ENCODE measurements at places on chromosomes 11 and 22.

- no peak for DNase-seq
These were observed 15.3 kb downstream of the IL10RA start for GRCh38 chr11:118001494-118001971.

DNA sequence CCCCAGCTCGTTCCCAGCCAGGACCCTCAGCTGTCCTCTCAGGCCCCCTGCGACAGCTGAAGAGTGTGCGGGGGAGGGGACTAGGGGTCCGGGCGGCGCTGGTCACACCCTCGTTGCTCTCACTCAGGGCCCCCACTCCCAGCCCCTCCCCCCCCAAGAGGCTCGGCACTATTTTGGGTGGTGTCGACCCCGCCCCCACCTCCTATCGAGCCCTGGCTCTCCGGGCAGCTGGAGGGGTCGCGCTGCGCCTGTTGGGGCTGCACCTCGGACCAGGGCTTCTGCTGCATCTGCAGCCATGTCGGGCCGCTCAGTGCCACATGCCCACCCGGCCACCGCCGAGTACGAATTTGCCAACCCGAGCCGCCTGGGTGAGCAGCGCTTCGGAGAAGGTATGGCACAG is at the start of gene HSPB2:
Gene HSPB2 (plus strand): TSS at position 200 of the 400 bp plus-strand sequence. CDS start 96 bp downstream, at position 296.
- no peak for DNase-seq

DNA sequence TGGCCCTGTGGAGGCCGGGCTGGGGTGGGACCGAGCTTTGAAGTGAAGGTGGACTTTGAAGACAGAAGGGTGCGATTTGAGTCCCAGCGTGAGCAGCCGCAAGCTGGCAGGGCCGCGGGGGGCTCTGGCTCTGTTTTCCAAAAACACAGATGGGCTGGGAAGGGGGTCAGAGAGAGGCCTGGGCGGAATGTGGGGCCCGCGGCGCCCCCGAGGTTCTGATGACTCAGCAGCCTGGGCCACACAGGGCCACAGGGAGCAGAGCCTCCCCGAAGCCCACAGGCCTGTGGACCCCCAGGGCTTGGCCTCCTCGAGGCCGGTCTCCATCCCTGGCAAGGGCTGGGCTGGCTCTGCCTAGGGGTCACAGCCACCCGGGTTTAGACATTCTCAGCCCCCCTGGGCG is 6.1 kb downstream of the INS start:
- no peak for DNase-seq

DNA sequence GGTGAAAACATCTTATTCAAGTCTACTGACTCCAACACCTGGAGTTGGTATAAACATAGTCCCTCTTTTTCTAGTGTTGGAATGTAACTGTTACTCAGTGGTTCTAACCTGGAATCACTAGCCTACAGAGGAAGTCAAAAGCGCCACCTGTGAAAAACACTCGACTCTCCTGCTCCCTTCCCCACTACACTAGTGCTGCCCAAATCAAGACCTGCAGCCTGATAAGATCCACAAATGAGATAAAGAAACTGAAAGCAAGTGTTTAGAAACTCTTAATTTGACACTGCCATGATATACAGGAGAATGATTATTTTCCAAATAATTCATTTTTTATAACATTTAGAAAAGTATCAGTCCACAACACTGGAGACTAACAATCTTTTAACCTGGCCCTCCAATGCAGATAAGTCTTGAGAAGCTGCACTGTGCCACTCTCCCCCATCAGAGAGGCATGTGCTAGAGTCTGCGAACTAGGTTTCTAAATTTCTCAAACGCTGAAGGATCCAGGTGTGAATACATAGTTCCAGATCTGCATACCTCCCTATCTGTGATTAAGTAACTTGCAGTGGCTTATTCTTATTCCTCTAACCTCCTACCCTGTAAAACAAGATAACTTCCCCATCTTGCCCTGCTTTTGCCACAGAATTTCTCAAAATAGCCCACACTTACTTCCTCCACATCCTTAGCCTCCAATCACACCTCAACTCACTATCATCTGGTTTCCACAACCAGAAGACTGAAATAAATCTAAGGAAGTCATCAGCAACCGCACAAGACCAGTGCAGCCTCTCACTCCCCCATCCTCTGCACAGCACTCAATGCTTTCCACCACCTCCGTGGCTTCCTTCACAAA is 88.1 kb downstream of the RRAS2 start:
- no peak for DNase-seq

DNA sequence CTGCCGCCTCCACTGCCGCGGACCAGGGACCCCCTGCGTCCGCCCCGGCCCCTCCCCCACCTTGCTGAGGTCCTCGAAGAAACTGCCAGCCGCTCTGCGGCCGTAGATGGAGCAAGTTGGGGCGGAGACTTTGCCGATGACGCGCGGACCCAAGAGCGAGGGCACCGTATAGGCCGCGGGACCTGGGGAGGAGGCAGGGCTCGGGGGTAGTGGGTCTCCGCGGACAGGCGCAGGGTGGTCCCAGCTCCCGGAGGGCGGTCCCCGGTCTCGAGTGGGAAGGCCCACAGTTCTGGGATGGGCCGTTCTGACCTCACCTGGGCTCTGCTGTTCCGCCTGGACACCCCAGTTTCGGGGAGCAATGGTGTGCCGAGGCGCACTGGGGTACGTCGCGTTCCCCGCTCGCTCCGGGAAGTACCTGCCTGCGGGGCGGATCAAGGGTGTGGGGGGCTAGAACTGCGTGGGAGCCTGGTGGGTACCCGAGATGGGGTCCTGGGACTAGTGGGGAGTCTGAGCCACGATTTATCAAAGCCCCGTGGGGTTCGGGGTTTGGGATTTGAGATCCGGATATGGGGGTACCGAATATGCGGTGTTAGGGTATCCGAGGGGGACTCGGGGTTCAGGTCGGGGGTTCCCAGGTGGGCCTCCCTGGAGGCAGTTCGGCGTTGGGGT is 1.2 kb upstream of the TYMP start:
- no peak for DNase-seq

DNA sequence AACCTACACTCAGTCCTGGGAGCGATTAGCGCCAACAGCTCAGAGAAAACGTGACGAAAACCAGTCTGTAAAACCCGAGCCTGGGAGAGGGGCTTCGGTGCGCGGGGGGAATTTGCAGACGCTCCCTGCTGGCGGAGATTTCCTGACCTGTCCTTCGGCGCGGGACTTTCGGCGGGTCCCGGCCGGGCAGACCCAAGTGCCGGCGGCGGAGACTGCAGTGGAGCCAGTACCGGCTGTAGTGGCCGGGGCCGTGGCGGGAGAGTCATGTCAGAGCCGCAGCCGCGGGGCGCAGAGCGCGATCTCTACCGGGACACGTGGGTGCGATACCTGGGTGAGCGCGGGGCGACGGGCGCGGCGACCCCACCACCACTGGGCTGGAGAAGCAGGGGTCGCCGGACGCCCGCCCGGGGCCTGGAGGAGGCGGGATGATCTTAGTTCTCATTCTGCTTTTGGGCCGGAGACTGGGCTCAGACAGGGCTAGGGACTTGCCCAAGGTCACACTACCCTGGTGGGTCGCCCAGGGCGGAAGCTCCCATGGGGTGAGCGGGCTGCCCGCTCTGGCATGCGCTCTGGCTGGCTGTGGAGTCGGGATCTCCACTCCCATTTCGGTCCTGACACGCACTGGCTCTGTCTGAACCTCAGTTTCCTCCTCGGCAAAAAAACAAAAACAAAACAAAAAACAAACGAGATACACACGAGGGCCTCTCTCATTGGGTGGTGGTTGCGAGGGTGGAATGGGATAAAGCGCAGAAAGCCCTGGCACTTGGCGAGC is at the start of gene MTFP1:
Gene MTFP1 (plus strand): TSS at position 153 of the 772 bp plus-strand sequence. CDS start 112 bp downstream, at position 265.
- peak; percentile 60 for DNase-seq

GRCh38 chr11:2440646-2441045 is 3.7 kb downstream of the TRPM5 start:
- no peak for DNase-seq

DNA sequence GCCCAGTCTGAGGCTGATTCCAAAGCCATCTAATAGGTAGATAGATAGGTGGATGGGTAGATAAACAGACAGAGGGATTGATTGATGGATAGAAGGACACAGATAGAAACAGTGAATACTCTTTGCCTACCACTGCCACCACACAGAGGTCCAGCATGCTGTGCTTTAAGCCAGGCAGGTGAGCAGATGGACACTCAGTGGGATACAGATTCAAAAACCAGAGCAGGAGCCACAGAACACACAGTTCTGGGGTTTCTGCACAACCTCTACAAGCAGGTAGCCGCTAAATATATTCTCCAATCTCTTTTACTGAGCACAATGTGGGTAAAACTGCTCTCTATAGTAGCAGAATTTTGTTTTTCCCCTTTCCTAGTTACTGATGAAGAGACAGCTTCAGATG is 20.5 kb upstream of the JHY start:
- DNase-seq = no peak

DNA sequence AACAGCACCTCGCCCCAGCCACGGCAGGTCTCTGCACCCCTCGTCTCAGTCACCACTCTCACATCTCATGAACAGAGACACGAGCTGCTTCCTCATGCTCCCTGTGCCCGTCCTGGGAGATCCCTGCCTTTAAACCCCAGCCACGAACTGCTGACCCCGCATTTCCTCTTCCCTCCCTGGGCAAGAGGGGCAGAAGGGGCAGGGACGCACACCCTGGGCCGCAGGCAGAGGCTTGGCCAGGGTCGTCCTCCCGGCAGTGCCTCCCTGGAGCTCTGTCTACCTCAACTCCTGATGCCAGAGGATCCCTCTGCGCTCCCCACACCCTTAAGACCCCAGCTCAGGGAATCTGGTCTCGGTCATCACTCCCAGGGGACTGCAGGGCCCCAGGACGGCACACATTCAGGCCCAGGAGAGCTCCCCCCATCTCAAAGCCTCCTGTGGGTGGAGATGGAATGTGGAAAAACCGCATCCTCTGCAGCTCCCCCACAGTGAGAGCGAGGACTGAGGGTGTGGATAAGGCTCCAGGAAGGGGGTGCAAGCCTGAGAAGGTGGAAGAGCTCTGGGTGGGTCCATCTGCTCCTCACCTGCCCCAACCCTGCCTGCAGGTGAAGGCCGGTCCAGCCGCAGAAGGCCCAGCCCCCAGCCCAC is 1.2 kb downstream of the BID start:
- peak; percentile 34 for DNase-seq

DNA sequence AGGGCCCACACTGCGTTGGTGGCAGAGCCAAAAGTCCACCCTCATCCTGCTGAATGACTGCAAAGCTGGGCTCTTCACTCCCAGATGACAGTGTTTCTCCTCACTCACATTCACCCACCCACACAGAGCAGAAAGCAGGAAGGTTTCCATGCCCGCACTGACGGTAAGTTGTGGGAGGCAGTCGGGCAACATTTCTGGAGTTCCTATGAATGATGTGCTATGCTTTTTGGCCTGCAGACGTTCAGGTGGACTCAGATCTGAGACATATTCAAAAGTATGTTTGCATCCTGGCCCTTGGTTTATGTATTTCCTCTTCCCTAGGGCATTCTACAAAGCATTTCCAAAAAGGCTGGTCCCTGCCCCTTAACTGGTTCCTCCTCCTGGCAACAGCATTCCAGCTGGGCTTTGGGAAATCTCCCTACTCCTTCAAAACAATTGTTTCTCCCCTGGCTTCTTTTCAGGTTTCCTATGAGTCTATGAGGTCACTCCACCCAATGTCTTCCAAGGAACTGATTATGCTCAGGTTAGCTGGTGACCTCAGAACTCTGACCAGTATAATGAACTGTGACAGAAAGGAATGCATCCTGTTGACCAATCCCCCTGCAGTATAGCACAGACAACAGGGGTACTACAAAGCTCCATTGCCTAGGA is 36.4 kb downstream of the PACSIN2 start:
- DNase-seq = peak; percentile 37

DNA sequence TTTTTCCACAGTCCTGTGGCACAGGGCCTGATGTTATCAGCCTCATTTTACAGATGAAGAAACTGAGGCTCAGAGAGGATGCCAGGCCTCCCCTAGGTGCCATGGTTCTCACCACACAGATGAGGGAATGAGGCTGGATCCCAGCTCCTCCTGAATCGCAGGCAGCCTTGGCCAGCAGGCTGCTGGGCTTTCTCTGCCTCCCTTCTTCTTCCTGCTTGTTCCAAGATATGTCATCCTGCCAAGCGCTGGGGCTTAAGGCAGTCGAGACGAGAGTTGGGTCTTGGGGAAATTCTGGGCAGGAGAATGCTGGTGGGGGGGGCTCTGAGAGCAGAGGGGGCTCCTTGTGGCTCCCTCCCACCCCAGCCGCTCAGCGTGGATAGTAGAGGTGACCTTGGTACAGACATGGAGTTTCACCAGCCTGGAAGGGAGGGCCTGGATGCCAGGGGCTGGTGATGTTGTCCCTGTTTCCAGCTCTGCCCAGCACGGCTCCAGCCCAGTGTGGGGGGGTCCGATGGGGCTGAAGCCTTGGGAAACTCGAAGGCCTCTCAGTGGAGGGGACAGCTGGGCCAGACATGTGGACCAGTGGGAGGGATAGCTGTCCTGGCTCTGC is 16.6 kb upstream of the MPPED1 start:
- DNase-seq = no peak

DNA sequence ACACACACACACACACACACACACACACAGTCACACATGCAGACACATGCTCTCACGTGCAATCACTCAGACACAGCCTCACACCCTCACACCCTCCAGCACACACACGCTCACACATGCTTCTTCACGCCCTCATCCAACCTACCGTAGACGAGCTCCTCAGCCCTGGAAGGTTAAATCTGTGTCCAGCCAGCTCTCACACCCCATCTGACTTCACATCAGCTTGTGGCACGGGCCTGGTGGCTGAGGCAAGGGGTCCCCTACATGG is 1.3 kb upstream of the SCUBE1 start:
- DNase-seq = no peak
